ENCODE measurements at places on chromosomes 2 and 18.

- no peak for DNase-seq
Measured at GRCh38 chr2:85431570-85432205, 13.2 kb downstream of the SH2D6 start.

- no peak for DNase-seq
Measured at GRCh38 chr18:49155410-49155809, 204.6 kb upstream of the SMAD7 start.

GRCh38 chr2:232525791-232526371, at the start of gene CHRND:
Gene CHRND, plus strand, starts transcription at chr2:232526160. Its CDS starts 56 bp downstream, at chr2:232526216.
- no peak for DNase-seq

GRCh38 chr2:127196998-127197397, 23.1 kb downstream of the CYP27C1 start:
- DNase-seq, result no peak

DNA sequence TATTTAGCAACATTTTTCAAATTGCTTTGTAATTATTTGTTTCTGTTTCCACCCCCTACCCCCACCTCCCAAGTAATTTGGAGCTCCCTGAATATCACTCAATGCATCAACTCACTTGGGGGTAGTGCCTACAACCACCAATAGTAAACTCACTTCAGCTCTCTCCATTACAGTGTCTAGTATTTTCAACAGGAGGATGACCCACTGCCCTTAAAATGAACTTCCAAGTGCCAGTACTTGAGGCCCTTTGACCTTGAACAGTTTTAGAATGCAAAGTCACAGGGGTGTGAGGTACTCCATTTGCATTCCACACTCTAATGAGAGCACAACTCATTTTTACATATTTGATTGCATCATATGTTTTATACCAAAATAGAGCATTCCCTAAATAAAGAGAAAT, 523.0 kb downstream of the ERBB4 start:
- no peak for DNase-seq

- no peak for DNase-seq
Measured at GRCh38 chr2:207765547-207765946, 4.2 kb downstream of the FZD5 start.

- DNase-seq, result no peak
Measured at GRCh38 chr2:119429225-119429981, 2.3 kb upstream of the TMEM37 start.

DNA sequence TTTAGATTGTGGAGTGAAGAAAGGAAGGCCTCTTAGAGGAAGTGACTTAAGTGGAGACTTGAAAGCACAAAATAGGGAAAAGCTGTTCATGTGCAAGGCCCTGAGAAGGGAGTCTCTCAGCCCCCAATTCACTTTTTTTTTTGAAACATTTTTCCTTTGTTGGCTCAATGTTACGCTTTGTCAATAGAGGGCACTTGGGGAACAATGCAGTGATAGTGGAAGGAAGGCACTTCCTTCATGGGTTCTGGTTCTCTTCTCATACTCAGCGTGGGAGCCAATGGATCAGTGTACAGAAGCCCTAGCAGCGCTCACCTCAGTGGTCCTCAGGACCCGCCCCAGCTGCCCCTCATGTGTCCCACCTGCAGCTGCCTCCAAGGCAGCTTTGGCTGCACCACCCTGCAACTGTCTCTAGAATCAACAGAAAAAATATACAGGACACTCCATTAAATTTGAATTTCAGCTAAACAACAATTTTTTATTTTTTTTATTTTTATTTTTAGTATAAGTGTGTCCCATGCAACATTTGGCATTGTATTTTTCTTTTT, 8.6 kb upstream of the C2orf42 start:
- no peak for DNase-seq

DNA sequence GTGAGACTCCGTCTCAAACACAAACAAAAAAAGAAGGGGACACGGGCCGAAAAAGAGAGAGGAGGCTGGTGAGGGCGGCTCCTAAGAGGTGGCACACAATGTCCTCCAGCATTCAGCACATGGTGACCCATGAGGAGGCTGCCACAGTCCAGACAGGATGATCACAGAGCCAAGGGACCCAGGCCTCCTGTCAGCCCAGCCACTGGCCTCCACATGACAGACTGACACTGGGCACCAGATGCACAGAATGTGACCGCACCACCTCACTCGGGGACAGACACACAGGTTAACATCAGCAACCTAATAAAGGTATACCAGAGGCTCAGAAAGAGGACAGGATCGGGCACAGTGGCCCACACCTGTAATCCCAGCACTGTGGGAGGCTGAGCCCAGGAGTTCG, 21.0 kb downstream of the PASK start:
- DNase-seq, result no peak

- DNase-seq, result no peak
Measured at GRCh38 chr2:141767051-141767450, 363.8 kb downstream of the LRP1B start.

DNA sequence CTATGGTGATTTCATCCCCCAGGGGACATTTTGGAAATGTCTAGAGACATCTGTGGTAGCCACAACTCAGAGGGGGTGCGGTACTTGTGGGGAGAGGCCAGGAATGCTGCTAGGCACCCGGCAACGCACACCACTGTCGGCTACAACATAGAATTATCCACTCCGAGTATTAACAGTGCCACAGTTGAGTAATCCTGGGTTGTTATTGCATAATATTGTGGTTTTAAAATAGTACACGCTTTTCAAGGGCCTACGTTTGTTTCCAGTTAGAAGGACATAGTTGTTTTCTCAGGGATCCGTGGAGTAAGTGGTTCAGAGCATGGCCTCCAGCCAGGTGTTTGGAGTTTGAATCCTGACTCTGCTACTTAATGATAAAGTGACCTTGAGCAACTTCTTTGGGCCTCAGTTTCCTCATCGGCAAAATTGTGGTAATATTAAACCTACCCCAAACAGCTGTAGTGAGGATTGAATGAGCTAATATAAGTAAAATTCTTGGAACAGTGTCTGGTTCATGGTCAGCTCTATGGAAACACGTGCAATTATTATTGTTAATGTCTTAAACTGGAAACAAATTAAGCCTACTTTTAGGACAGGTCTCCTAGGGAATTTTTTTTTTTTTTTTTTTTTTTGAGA, 24.5 kb downstream of the CYP27A1 start:
- DNase-seq, result no peak

GRCh38 chr2:61538920-61539520, 864 bp upstream of the XPO1 start:
- no peak for DNase-seq

DNA sequence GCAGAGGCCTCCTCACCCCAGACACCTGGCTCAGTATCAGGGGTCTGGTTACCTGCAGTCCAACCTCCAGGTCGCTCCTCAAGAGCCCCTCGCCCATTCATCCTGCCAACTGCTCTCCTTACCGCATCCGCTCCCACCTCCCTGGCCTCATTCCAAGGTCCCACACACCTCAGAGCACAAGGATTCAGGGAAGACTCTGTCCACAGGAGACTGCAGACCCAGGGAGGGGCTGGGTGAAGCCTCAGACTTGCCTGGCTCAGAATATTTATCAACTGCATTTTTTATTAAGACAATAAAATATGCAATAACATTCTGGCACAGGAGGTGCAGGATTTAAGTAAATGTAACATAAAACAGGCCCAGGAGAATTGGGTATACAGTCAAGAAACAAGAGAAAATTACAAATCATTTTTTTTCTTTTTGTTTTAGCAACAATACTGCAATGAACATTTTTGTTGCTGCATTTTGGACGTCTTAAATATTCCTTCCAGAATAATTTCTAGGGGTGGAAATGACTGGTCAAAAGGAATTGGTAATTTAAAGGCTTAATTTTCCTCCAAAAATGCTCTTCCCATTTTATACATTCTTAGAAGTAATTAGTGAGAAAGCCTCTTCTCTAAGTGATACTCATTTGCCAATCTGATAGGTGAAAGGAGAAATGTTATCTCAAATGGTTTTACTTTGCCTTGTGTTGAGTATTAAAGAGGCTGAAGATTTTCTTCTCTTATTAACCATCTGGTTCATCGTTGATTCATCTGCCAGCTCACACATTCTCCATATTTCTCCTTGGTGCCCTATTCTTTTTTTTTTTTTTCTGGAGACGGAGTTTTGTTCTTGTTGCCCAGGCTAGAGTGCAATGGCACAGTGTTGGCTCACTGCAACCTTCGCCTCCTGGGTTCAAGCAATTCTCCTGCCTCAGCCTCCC, 42.5 kb downstream of the TEX44 start:
- DNase-seq, result no peak

DNA sequence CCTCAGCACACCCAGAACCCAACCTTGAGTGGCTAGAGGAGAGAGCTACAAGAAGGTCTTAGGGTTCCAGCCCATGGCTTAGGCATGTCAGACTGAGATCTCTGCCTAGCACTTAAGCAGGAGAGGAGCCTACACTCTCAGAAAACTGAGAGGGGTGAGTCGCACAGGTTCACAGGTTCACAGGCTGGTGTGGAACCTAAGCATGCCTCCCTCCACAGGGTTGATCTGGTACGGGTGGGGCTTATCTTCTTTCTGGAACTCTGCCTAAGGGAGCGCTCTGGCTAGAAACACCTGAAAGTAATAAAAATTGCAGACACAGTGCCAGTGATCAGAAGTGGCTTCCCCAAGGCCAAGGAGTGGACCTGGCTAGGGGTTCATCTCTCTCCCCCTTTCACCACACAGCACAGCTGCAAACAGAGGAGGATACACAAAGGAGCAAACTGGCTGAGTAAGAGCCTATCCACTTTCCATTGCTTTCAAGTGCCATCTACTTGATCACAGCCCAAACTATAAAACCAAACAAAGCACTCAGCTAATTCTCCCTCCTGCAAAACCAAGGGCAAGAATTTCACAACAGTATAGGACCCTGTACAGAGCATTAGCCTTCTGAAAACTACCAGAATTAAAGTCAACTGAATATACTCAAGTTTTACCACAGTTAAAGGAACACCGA, 481.9 kb upstream of the SETBP1 start:
- DNase-seq, result no peak
